Activated CD8-positive, alpha-beta memory T cell treated with anti-CD3 and anti-CD28 coated beads, Interleukin-2, amount 50 U/mL, for 48 hours (primary cell): ENCODE measurements at places on chromosomes 7 and 10.
A peak's percentile ranks its signal among the peaks of the same experiment; 100 is the strongest.

DNA sequence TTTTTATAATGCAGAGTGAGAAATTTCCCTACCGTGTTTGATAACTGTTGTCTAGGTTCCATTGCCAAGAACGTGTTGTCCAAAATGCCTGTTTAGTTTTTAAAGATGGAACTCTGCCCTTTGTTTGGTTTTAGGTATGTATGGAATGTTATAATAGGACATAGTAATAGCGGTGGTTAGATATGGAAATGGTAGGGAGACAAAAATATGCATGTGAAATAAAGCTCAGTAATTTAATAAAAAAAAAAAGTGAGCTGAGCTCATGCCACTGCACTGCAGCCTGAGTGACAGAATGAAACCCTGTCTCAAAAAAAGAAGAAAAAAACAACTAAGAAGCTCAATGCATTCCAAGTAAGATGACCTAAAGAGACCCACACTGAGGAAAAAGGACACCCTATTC lies 72.9 kb downstream of the ZNF783 start:
- no peak for DNase-seq

DNA sequence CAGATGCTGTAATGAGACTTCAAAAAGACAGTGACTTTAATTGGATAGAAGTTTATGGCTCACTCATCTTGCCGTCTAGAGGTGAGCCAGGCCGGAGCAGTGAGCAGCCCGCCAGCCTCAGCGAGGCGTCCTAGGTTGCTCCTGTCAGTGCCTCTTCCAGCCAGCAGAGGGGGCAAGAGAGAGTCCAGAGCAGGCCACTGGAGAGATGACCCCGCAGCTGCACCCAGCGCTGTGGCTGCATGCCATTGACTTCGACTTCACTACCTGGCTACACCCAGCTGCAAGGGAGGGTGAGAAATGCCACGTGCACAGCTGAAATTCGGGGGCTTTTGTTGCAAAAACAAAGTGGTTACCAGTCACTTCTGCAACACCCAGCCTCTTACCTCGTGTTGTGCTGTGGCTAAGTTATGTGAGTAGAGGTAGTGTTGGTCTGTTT lies 26.5 kb downstream of the NUB1 start:
- peak; percentile 85 for DNase-seq

GRCh38 chr7:117901089-117901797 lies 28.0 kb upstream of the CTTNBP2 start:
- no peak for DNase-seq

DNA sequence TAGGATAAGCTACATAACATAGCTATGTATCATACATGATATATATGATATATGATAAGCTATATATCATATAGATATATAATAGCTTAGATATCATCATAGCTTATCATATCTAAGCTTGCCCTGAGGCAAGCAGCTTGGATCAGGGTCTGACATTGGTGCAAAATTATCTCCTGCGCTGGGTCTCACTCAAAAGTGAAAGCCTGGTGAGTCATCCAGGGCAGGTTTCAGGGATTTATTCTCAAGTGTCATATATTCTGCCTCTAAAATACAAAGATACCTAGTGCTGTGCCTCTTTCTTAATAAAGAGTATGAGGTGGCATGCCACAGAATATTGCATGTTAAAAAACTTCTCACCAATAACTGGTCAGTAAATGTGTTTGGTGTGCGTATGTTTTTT lies 105.9 kb downstream of the CDC14C start:
- no peak for DNase-seq

DNA sequence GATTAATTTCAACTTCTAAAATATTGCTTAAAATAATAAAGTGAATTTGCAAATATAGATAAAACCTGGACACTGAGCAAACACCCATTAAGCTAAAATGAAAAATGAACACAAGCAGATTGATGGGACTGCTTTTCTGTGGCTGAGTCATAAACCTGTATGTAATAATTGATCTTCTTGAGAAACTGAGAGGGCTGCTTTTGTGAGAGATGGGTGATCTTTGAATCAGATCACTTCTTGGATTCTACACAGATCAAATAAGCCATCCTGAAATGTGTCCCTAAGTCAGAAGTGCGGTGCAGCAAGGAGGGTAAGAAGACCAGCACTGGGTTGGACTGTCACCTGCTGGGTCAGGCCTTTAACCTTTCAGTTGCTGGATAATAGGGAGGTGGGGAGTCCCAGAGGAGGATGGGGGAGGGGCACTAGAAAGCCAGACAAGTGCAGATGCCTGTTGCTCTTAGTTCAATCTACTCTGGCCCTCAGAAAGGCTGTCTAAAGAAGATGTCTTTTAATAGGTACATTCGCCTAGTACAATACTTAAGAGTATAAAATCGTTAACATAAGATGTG lies 178.2 kb upstream of the NAMPT start:
- DNase-seq = no peak

- DNase-seq = no peak
These were observed 360.8 kb downstream of the CRPPA start for GRCh38 chr7:16060502-16060901.

- peak; percentile 71 for DNase-seq
These were observed at the start of gene TSPAN12 for GRCh38 chr7:120857588-120858573. TSPAN12 (minus strand) TSS chr7:120858144; CDS start chr7:120856763, 1,381 bp downstream.

DNA sequence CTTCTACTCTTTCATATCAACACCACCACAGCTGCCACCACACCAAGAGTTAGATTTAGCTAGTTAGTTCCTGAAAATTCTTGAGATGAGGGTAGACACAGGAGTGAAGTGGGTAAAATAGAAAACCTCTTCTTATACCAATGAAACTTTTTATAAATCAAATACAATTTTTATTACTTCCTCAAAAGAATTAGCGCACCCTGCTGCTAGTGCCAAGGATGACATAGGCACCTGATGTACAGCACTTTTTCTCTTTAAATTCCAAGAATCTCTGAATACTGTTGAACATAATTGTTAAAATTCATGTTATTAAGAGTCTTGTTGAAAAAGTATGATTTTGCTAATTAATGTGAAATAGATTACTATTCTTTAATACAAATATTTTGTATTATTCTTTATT lies 11.4 kb downstream of the ZWINT start:
- no peak for DNase-seq

- no peak for DNase-seq
These were observed 164.2 kb upstream of the DPP6 start for GRCh38 chr7:153887749-153888569.

DNA sequence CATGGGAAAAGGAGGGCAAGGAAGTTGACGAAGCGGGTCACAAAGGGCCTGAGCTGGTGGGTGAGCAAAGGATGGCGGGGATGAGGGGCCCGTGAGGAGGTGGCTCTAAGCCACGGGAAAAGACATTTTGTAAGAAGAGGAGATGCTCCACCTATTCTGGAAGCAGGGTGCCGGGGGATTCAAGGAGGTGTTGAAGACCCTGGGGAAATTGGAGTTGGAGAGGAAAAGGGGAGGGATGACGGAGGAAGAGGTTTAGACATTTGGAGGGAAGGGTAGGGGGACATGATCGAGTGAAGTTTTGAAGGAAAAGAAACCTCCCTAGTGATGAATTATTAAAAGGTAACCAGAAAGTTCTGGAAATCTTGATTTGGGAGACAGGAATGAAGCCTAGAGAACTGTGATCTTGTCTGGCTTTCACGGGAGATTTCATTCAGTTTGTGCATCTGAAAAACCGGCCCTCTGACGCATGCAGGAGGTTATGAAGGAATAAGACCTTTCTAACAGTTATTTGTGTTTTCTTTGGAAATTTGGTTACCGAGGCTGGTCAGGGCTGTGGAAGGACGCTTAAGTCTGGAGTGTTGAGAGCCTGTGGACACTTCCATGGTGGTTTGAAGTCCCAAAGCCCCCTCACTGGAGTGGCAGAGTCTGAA lies 1.4 kb downstream of the SMO start:
- DNase-seq = no peak

GRCh38 chr7:22173685-22174573 lies 183.0 kb downstream of the RAPGEF5 start:
- DNase-seq = no peak

GRCh38 chr7:80593869-80594586 lies 44.4 kb upstream of the CD36 start:
- no peak for DNase-seq

GRCh38 chr7:114294036-114294435 lies 120.6 kb upstream of the FOXP2 start:
- DNase-seq = no peak

DNA sequence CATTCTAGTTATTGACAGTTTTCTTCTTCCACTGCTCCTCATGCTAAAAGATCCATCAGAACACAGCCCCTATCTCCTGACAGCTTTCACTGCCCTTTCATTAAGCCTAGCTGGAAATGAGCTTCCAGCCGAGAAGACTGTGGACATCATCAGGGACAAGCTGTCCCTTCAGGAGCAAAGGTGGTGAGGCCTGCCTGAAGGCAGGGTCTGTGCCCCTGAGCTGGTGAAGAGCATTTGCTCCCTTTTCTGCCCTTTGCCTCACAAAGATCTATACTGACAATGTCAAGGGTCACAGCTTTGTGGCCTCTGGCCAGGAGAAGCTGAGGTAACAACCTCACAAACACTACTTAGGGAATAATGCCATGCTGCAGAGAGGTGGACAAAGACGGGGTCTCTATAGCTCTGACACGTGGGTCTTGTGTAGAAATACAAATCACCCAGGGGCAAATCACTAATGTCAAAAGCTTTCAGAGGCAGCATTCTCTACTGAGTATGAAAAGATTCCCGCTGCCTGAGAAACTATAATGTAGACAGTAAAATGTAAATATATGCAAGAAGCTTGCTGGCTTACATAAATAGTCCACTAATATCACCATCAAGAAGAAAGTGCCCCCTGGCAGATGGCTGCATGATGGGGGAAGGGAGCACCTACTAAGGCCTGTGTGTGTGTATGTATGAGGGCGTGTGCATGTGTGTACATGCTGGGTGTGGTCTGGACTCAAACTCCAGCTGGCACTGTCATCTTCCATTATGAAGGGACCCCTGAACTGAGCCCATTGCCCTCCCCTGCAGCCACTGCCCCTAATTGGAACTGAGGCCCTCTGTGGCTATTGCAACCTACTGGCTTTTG lies 55.8 kb downstream of the HBP1 start:
- no peak for DNase-seq

DNA sequence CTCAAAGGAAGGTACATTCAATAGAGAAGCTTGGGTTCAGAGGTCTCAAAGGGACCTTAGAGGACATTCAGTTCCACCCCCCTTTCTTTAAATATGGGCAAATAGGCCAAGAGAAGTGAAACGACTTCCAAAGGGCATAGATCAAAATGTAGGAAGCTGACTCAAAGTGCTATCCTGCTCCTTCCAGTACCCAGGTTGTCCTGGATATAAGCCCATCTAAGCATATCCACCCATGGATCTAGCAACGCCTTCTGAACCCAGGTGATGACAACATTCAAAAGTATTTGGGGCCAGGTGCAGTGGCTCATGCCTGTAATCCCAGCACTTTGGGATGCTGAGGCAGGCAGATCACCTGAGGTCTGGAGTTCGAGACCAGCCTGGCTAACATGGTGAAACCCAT lies 5.3 kb downstream of the ATXN7L1 start:
- DNase-seq = no peak
